Activated T-helper 1 cell treated with anti-CD3 and anti-CD28 coated beads, Interleukin-2, amount 50 U/mL, for 16 hours (primary cell): ENCODE measurements at places on chromosomes 16 and 17.
A peak's percentile ranks its signal among the peaks of the same experiment; 100 is the strongest.

DNA sequence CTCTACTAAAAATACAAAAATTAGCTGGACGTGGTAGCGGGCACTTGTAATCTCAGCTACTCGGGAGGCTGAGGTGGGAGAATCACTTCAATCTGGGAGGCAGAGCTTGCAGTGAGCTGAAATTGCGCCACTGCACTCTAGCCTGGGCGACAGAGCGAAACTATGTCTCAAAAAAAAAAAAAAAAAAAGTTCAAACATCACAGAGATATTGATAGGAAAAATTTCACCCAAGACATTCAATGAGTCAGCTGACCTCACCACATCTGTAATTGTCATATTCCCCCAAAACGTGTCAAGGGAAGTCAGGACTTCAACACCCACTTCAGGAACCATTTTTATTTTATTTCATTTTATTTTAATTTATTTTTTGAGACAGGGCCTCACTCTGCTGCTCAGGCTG, 8.0 kb upstream of the PRSS27 start:
- DNase-seq, result no peak

GRCh38 chr17:39244600-39245570, 19.1 kb upstream of the STAC2 start:
- peak; percentile 81 for DNase-seq

- DNase-seq, result peak; percentile 19
Measured at GRCh38 chr17:59521465-59522126, 43.8 kb upstream of the DHX40 start.

DNA sequence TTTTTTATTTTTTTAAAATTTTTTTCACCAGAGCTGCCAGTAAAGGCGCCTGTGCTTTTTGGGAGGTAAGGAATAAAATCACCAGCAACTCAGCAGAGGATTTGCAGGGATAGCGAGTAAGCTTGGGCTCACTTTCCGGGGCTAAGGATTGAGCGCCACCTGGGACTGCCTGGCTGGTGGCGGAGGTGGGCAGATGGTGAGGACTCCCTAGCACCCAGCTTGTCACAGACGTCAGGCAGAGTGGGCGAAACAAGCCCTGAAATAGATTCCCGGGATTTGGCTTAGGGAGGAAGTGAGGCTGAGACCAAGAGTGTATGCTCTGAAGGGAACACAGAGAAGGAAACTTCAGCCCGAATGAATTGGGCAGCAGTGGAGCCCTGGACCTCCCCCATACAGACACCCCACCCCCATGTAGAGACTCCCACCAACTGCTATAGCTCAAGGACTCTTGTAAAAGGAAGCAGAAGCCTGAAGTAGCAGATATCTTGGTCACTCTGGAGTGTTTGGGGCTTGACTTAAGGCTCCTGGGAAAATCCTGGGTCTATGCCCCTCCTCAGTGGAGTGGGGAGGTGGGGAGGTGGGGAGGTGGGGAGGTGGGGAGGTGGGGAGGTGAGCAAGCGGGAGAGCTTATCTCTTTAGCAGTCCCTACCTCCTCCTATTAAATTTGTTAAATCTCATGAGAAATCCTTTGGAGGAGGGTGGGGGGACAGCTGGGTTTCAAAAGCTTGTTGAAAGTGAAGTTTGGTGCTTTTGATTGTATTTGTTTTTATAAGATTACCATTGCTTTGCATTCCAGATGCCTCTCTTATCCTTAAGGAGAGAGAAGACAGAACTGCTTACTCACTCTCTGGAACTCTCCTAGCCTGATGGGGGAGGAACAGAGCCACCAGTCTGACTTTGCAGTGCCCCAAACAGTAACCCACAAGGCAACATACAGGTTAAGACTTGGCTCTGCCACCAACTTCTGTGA, 8.2 kb downstream of the ARL4D start:
- DNase-seq, result no peak
